ENCODE measurements at places on chromosomes 13 and 19.

DNA sequence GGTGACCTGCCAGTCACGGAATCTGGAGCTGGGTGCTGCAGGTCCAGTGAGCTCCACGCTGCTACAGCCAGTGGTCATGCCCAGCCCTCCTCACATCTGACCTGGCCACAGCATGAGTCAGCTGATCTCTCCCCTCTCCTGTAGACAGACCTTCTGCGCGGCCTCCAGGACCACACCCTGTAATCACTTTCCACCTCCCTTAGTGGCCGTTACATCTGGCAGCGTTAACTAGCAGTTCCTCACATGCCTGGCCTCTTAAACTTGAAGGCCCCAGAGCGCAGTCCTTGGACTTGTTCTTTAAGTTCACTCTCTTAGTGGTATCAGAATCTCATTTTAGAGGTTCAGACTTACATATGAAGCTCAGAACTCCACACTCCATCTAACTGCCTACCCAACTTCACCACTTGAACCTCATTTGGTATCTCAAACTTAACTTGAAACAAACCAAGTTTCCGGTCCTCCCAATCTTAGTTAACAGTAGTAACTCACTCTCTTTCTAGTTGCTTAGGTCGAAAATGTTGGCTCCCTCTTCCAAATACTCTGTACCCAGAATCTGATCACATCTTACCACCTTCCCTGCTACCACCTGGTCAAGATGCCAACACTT lies 22.7 kb downstream of the MIPEP start:
- no peak for DNase-seq

- DNase-seq = no peak
These were observed 6.5 kb upstream of the LIPE start for GRCh38 chr19:42433503-42434260.

GRCh38 chr13:35760735-35761281 lies 284.3 kb upstream of the MAB21L1 start:
- DNase-seq = no peak

- no peak for DNase-seq
These were observed 56.8 kb downstream of the POLR1D start for GRCh38 chr13:27678306-27679040.

DNA sequence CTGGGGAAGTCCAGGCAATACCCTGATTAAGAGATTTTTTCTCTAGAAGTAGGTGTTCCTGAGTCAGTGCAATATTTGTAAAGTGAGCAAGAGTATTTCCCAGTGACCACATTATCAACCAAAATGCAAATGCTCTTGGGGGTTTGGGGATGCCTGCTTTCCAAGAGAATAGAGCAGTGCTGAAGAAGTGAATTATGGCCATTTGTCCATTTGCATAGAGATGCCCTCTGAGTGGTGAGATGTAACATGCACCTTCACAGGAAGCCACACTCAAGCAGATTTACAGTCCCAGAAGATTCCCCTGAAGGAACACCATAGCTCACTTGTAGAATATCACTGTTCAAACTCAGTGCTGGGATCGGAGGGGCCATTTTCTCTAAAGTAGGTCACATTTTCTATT lies 71.8 kb downstream of the TNFSF11 start:
- no peak for DNase-seq

GRCh38 chr13:37448153-37448552 lies 150.4 kb downstream of the POSTN start:
- DNase-seq = no peak

DNA sequence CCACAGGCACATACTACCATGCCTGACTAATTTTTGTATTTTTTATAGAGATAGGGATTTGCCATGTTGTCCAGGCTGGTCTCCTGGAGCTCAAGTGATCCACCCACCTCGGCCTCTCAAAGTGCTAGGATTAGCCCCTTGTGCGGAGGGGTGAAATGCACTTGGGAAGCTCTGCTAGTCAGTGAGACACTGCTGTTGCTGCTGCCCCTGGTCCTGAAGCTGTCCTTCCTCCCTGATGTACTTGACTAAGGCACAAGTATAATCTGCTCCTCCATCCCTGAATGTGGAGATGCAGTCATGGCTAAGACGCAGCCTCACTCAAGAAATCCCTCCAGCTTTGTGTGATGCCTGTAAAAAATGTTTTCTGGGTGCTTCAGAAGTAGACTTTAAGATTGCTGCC lies 124.5 kb downstream of the KCTD15 start:
- DNase-seq = no peak

DNA sequence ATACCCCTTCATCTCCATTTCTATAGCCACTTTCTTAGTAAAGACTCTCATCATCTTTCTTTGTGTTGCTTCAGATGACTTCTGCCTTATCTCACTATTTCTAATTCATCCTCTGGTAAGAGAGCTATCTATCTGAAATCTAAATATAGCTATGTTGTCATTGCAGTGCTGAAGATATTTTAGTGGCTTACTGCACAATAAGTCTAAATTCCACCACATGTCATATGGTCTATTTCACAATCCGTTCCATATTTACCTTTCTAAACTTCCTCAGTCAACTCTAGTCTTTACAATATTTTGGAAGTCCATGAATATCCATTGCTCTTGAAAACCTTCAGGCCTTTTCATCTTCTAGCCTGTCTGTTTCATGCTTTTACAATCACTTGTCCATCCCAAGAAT lies 465.1 kb upstream of the SLC10A2 start:
- no peak for DNase-seq

DNA sequence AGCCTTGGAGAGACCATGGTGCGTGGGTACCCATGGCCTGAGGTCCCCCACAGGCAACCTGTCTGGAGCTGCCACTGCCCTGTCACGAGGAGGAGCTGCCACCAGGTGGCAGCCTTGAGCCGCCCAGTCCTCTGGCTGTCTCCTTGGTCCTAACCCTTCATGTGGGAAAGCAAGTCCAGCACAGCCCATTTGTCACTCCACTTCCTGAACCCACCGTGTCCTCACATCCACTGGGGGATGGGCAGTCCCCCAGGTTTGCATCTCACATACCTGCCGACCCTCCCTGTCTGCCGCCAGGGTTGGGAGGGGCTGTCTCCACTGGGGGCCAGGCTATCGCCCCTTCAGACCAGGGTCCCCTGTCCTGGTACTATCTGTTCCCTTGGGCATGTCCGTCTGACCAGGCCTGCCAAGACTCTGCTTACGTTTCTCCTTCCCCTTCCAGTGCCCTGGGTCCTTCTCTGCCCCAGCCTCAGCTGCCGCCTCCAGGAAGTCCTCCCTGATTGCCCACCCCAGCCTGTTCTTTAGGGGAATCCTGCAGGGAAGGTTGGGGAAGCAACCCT lies 4.5 kb downstream of the FAM174C start:
- peak; percentile 44 for DNase-seq

DNA sequence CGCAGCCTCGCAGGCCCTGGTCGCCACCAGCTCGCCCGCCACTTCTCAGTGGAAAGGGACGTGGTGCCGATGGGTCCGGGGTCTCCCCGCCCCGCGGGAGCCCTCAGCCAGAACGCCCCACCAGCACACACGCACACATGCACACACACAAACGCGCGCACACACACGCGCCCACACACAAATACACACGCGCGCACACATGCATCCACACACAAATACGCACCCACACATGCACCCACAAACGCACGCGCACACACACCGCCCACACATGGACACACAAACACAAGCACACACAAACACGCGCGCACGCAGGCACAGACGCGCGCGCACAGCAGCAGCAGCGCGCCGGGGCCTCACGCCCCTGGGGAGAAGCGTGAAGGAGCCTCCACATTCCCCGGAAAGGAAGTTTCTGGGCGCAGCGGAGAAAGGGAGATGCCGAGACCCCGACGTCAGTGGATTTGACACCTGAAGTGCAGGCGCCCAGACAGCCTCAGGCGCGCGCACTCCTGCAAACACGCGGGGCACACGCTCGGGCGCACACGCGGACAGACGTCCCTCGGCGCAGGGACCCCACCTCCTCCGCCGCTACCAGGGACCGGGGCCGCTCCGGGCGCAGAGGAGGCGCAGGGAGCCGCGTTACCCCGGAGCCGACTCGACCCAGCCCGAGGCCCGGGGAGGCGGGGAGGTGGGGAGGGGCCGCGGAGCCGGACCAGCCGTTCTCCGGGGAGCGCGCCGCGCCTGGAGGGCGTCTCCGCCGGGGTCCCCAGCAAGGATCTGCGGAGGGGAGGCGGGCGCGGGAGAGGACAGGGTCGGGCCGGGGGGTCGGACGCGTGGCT lies 622 bp downstream of the RASA3 start:
- no peak for DNase-seq
